ENCODE measurements at places on chromosomes 11 and 22.

DNA sequence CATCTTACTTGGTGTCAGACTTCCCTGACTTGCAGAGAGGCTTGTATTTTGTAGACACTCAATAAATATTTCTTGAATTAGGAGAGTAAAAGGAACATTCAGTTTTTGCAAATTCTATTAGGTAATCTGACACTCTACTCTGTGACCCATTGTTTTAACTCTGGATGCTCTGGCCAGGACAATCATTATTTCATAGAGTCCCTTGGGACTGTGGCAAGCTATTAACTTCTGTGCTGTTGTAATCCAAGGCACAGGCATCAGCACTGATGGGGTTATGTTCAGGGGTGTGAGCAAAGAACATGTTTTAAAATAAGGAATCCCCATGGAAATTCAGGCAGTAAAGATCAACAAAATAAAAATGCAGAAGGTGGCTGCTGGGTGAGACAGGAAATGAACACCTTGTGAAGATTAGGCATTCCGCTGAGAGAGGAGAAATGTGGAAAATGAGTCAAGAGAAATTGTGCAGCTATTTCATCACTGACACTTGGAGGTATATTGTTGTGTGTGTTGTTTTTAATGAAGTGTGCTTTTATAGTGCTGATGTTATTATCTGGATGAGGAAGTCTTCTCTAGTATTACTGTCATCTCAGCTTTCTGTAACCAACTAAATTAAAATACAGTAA, 175.2 kb downstream of the WNT11 start:
- peak; percentile 42 for DNase-seq

DNA sequence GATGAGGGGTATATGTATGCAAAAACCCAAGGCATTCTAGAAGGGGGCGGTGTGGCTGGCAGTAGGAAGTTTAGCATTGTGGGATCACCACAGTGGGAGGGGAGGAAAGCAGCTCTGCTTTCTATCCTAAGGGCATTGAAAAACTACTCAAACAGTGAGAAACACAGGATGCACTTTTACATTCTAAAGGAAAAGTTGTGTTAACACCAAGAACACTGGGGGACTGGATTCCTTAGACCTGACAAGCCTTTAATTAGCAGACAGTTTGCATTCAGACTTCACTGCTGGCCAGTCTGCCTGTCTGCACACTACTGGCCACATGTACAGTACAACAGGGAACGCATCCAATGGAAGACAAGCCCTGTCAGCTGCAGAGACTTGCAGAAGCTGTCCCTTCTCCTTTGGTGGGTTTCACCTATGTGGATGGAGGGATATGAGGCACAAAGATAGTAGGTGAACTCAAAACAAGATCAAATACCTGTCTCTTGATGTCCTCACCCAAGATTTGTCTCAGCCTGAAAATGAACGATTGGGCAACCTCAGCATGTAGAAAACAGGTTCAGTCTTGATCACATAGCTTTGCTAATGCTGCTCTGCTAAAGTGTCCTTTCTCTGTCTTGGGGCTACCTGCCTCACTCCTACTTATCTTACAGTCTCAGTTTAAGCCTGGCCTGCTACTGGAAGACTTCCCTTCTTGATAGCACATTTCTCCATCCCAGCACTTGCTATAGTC, 64.8 kb downstream of the TENM4 start:
- no peak for DNase-seq

- DNase-seq, result no peak
Measured at GRCh38 chr11:32317643-32318042, 117.7 kb downstream of the WT1 start.

DNA sequence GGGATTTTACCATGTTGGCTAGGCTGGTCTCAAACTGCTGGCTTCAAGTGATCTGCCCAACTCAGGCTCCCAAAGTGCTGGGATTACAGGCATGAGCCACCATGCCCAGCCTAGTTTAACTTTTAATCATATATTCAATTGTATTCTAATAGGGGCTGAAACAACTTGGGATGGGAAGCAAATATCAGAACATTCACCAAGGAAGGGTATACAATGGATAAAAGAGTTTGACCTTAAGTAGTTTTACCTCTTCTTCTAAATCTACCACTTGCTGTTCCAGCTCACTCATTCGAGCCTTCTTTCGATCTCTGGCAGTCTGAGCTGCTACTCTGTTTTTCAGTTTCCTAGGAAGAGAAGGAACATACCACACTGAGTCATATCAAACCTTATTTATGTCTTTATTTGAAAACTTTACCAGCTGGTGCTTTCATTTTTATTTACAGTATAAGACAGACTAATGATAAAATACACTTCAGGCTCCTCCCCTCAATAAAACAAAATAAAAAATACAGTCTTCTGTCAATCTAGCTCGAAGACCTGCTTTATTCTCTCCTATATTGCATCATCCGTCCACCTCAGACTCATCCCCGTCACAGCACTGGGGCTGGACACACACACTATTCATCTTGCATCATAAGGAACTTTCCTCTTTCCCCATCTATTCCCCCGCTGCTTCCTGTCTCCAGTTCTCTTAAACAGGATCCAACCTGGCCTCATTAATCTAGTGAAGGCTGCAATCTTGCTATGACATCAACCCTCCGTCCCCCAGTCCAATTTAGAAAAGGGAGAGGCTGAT, 1.4 kb downstream of the XBP1 start:
- peak; percentile 80 for DNase-seq

GRCh38 chr22:19904935-19905334, 36.6 kb upstream of the COMT start:
- no peak for DNase-seq

DNA sequence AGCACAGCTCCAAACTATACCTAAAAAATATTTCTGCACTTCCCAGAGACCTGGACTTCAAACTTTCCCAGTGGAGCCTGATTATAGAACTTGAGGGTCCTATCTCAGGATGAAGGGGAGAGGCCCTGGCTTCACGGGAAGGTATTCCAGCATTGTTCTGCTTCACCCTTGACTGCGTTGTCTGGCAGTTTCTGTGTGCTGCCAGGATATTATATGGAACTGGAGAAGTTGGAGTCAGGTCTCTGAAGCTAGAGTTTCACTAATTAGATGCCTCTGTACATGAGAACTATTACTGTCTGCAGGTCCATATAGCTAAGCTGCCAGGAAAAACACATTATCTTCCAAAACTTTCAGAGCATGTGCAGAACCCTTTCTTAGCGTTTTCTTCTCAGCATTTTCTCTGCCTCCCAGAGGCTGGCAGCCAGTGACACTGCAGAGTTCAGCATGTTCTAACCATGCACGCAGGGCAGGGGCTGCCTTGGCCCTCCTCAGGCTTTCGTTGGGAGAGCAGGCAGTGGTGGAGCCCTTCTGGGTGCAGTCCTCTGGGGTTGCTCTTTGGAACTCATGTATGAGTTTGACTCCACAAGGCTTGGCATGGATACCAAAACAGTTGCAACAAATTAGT, 99.3 kb downstream of the CWC15 start:
- DNase-seq, result no peak

DNA sequence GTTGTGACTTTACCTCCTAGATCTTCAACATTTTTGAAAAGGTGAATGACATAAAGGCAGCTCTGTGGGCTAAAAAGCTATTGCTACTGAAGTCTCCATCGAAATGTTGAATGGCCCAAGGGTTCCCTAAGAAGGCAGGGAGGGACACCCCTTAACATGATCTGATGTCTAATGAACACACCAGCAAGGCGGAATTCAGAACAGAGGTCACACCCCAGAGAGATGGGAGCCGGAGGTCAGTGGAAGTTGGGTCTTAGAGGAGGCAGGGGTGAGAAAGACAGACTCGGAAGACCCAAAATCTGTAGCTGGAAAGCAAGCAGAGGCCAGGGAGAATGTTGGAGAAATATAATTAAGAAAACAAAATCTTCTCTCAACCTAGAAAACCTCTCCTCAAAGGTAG, 79.0 kb downstream of the TRIM29 start:
- no peak for DNase-seq

DNA sequence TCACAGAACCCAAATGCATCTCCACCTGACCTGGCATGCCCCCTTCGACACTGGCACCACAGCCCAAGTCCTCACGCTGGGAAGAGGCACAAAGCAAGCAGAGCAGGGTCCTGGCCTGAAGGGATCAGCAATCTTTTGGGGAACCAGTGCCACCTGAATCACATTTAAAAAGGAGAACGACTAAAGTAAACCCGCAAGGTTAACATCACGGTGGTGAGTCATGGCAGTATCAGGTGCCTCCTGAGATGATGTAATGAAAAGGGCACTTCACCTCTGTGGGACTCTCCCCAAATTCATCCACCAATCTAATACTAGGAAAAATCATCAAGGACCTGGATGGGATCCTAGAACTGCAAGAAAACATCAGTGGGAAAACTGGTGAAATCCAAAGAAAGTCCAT, 44.9 kb downstream of the PACSIN2 start:
- no peak for DNase-seq

DNA sequence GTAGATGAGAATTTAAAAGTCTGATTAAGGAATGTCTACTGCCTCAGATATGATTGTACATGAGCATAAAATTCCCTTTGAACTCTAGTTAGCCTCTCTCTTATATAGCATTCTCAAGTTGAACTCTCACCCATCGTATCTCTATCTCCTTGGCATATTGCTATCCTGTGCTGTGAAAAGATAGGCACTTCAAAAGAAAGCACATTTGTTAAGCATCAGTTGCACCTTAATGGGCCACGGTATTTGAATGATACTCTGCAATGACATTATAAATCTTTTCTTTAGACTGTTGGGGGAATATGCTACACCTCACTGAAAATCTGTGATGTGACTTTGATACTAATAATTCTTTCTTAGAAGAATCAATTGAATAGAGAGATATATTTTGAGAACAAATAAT, 570.7 kb downstream of the JRKL start:
- no peak for DNase-seq

- peak; percentile 68 for DNase-seq
Measured at GRCh38 chr11:60831501-60832079, 10.3 kb upstream of the CCDC86 start.

DNA sequence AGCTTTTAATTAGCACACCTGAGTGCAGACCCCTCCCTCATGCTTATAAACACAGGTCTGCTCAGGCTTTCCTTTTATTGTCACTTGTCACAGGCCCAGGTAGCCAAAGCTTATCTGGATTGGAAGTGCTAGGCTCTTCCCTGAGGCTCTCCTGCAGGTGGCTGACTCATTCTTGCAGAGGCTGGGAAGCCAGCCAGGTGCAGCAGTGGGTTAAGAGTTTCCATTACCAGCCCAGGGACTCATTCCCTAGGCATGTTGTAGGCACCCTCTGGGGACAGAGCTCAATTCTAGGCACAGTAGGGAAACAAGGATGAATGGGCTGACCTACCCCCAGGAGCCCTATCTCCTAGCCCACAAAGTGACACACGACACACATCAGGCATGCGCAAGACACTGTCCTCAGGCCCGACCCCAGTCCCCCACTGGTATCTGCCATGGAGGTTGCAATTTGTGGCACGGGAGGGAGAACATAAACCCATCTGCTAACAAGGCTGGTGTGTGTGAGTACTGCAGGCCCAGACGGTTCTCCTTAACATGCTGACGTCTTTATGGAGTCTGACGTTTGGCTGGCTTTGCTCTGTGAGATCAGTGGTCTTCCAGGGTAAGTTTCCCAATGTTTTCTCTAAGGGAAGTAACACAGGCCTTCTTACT, 94.2 kb downstream of the ABTB2 start:
- peak; percentile 99 for DNase-seq

- DNase-seq, result no peak
Measured at GRCh38 chr11:36376888-36377758, 81.0 kb downstream of the PRR5L start.

DNA sequence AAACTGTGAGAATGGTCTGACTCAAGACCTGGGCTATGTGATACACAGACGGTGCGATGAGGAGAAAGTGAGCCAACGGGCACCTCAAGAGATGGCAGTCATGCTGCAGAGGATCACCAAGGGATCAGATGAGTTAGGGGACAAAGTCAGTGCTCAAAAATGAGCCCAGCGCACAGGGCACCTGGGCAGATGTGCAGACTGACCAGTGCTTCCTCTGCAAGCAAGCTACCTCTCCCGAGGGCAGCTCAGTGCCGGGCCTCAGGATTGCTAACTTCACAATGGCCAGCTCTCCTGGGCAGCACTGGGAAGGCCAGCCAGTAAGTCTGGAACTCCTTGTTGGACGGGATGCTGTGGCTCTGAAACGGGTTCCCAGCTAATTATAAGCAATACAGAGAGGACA, 15.3 kb downstream of the HDHD5 start:
- DNase-seq, result no peak

GRCh38 chr11:1554981-1555712, 16.9 kb downstream of the DUSP8 start:
- no peak for DNase-seq

GRCh38 chr22:28464127-28464526, 215.5 kb downstream of the TTC28 start:
- DNase-seq, result no peak

DNA sequence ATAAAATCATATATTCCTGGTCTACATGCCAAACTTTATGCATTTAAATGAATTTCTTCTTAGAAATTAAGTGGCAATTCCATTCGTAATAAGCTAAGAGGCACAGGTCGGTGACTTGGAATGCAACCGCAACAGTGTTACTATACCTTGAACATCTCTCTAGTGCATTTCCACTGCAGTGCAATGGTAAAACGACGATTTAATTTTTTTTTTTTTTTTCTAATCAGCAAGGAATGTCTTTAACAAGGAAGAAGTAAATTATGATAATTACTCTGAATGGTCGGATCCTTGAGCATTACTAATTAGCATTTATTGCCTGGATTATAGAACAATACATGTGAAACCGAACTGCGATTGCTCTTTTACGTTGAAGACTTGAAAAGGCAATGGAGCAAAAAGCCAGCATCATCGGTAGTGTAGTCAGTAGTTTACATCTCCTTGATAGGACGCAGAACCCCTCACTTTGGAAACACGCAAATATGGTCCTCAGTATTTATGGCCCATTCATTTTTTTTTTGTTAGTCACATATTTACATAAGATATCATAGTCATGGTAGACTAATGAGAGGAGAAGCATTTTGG, 20.2 kb downstream of the BLID start:
- no peak for DNase-seq

GRCh38 chr22:33684087-33684486, 236.2 kb downstream of the LARGE1 start:
- no peak for DNase-seq

- no peak for DNase-seq
Measured at GRCh38 chr11:100860318-100861155, 173.4 kb downstream of the ARHGAP42 start.

- DNase-seq, result no peak
Measured at GRCh38 chr11:78532991-78533390, 41.7 kb downstream of the NARS2 start.

DNA sequence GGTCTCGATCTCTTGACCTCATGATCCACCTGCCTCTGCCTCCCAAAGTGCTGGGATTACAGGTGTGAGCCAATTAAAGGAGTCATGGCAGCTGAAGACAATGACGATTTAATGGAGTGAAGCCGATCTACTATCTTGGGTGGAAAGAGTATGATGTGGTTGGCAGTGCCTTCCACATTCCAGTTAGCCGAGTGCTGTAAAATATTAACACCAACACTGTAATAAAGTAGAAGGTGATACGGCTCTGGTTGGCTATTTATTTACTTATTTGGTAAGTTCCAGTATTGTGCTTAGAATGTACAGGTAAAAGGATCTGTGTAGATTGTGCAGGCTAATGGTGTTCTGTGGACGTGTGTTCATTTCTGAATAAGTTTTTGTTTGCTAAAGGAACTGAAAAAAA, 149.6 kb upstream of the MTMR2 start:
- DNase-seq, result no peak

GRCh38 chr22:46626911-46627805, 7.0 kb downstream of the GRAMD4 start:
- no peak for DNase-seq

- DNase-seq, result no peak
Measured at GRCh38 chr11:120648771-120649170, 137.2 kb downstream of the GRIK4 start.

- DNase-seq, result no peak
Measured at GRCh38 chr11:93783362-93783761, 720 bp upstream of the MED17 start.

Measured in PC-9 (cell line).